ENCODE measurements at places on chromosomes 6 and 20.

DNA sequence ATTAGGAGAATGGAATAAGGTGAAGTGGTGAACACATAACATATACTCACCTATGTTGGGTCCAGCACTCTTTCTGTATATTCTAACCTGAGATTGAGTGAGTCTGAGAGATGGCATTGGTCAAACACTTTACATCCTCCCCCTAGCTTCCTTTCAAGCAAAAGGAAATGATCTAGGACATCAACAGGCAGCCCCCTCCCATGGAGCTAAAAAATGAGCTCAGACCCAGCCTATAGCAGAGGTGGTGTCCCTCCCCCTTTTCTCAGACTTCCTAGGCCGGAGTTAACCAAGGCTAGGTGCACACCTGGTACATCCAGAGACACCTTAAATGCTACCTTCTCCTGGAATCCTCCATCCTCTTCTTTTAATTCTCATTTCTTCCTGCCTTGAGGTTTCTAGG lies 5.5 kb upstream of the SDC4 start:
- DNase-seq: no peak

DNA sequence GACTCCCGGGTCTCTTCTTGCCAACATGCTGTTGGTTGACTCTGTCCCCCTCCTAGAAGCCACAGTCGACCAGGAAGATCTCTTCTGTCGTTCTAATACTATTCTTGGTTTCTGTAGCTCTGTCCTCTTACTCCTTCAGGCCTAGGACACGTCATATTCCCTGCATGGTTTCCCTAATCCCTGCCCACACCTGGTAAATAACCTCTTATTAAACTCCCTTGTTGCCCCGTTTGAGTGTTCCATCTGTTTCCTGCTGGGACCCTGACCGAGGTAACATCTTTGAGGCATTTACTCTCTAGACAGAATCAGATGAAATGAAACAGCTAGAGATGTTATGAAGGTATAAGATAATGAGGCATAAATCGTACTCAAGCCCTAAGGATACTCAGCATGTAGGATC lies 68.1 kb downstream of the PLCB4 start:
- DNase-seq: no peak

GRCh38 chr20:53828682-53829254 lies 235.1 kb upstream of the ZNF217 start:
- DNase-seq: no peak

GRCh38 chr6:47241742-47242482 lies 67.8 kb downstream of the TNFRSF21 start:
- DNase-seq: no peak

DNA sequence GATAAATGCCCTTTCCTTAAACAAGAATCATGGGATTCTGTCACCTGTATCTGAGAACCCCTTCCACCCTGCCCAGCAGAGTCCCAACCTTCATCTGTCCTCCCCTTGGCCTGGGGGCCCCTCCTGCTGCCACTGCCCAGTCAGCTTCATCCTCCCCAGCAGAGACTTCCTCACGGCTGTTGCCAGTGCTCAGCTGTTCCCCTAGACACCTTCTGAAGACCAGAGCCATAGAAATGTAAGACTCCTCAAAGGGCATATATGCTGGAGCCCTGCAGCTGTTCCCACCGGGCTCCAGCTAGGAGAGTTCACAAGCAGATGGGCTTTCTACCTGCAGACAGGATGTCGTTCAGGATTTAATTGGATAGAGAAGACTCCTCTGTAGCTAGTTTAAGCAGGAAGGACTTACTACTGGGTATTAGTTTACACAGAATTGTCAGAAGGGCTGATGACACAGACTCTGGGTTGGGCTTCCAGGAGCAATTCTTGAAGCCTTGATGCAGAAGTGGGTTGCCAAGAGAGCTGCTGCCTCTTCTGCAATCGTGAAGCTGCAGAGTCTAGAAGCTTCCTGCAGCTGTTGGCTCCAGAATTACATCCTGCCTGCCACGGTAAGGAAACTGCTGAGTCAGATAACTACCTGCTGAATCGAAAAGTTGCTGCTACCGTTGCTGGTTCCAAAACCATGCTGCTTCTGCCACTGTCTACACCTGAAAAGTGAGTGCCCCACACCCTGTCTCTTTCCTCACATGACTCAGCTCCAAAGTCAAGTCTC lies 57.1 kb upstream of the MLN start:
- DNase-seq: peak; percentile 45

DNA sequence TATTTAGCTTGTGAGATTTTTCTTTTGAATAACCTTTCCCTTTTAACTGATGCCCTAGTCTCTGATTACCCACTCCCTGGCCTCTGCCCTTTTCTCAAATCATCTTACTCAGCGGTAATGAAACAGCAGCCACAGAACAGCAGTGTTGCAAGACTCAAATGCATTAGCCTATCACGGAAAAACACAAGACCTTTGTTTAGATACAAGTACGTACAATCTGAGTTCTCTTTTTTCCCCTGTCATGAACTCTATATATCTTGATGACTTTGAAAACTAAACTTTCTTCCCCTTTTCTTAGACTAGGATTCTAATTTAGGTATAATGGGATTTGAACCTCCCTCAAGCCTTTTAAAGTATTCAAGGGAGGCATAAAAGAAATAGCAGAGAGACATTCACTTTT lies 1034.9 kb downstream of the EYS start:
- DNase-seq: no peak

GRCh38 chr6:127352524-127352923 lies 9.1 kb upstream of the ECHDC1 start:
- no peak for DNase-seq

GRCh38 chr6:155284775-155285174 lies 21.0 kb downstream of the CLDN20 start:
- no peak for DNase-seq

GRCh38 chr6:162056745-162057144 lies 670.8 kb downstream of the PRKN start:
- DNase-seq: no peak

GRCh38 chr6:157541618-157542413 lies 160.8 kb downstream of the ZDHHC14 start:
- no peak for DNase-seq

DNA sequence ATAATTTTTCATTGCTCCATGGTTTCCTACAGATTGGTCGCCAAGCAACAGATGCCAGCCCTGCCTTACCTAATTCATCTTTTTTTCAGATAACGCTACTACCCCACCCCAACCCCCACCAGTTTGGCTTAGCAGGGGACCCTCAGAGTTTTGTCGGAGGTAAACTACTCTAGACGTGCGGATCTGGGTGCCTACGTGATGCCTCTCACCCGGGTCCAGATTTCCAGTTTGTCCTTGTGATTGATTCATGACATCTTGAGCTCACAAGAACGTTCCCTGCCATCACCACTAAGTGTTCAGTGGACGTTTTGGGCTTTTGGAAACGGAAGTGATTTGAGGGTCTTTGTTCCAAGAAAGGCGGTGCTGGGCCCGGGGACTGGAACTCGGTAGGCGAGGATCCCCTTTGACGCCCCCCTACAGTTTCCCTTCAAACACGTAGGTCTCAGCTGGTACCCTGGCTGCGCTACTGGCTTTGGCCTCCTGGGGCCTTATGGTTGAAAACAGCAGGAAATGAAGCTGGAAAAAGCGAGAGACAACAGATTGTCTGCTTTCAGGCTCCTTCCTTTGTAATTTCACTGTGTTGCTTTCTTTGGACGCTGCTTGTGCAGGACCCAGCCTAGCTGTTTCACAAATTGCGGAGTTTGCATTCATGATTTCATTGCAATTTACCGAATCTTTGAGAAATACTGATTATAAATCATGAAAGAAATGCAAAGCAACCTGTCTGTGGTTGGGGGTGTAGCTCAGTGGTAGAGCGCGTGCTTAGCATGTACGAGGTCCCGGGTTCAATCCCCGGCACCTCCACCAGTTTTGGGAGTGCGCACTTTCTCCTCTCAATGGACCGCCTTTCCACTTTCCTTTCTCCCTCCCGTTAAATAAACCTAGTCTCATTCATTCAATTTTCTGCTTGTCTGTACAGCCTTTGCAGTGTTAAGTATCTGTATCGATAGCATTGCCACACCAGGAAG lies 81.0 kb downstream of the GPX5 start:
- no peak for DNase-seq

GRCh38 chr6:6588064-6588923 lies at the start of gene LY86:
LY86 (plus strand) TSS chr6:6588720; CDS start chr6:6588735, 15 bp downstream.
- DNase-seq: no peak

DNA sequence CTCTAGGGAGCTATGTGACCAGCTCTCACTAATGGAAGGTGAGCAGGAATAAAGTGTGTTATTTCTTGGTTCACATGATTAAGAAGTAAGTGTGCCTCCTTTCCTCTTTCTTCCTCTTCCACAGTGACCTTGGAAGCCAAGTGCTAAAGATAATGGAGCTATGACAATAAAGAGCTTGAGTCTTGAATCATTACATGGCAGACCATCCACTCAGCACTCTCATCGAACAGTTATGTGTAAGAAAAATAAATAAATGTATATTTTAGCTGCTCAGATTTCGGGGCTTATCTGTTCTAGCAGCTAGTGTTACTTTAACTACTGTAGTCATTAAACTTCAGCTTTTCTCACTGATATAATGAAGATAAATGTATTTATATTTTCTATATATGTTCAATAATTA lies 72.9 kb downstream of the HDGFL1 start:
- DNase-seq: no peak

DNA sequence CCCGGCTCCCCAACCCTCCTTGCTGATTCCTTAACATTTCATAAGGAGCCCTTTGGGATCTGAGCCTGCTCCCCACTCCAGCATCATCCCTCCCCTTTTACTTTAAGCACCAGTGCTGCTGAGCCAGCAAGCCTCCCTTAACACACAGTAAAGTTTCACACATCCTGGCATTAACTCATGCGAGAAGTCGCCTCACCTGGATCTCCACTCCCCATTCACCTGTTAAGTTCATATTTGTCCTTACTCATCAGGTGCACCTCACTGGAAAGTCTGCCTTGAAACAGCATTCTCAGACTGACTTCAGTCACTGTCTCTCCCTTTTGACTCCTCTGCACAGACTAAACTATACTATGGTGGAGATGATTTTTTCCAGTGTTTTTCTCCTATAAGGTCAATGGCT lies 47.8 kb upstream of the MAP7 start:
- DNase-seq: no peak
